ENCODE measurements at places on chromosomes 12 and 14.

- peak; percentile 61 for DNase-seq
Observed at GRCh38 chr12:52221912-52222457, 11.1 kb upstream of the KRT7 start.

- no peak for DNase-seq
Observed at GRCh38 chr14:91315844-91316267, 71.4 kb upstream of the GPR68 start.

DNA sequence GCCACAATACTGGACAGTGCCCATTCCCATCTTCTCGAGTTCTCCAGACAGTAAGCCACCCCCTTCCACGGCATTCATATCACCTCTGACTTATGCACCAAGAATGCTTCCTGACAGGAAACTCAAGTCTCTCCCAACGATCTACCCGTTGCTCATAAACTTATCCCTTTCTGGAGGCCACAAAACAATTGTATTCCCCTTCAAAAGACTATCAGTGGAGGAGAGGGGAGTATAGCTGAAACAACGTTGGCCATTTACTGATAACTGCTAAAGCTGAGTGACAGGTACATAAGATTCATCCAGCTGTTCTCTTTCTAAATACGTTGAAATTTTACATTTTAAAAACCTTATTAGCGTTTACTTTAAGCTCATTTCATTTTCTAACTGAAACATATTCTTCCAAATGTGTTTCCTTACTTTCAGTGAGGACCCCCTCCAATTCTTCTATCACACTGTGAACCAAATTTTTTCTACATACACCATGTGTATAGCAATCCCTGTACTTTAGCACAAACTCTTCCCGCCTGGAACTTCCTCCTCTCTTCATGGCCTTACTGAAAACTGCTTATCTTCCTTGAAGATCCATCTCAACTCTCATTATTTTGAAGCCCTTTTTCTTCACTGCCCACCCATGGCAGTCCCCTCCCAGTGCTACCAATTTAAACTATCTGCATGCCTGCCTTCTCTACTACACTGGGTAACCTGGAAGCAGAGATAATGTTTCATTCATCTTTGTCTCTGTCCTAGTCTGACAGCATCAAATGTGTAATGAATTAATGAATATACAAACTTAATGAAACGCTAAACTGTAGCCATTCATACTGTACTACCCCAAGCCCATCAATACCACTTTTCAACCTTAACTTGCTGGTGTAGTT, 28.8 kb downstream of the ATXN2 start:
- DNase-seq = no peak

- peak; percentile 59 for DNase-seq
Observed at GRCh38 chr14:64760146-64760755, 56.0 kb downstream of the PLEKHG3 start.

DNA sequence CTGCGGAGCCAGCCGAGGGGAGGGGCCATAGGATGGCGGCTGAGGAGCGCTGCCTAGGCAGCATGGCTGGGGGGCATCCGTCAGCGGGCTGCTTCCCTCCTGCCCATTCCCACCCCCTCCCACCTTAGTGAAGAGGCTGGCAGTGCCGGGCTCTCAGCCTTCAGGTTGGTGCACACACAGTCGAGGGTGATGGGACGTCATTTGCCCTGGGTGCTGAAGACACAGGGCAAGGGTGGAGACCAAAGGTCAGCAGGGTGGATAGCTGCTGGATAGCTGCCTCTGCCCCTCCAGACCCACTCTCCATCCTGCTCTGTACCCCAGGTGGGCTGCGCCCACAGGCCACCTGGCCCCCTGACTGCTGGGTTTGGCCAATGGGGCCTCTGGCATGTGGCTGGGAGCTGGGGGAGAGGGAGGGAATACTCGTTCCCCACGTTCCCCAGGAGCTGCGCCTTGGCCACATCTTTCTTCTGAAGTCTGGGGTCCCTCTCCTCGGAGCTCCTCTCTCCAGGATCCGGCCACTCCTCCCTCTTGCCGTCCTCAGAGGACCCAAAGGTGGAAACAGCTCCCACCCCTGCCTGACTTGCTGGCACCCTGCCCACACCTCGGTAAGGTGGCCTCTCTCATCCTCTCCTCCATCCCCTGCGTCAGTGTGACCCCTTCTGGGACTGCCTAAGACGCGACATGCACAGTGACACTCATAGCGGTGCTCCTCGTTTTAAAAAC, 11.2 kb upstream of the CDC42BPB start:
- no peak for DNase-seq

DNA sequence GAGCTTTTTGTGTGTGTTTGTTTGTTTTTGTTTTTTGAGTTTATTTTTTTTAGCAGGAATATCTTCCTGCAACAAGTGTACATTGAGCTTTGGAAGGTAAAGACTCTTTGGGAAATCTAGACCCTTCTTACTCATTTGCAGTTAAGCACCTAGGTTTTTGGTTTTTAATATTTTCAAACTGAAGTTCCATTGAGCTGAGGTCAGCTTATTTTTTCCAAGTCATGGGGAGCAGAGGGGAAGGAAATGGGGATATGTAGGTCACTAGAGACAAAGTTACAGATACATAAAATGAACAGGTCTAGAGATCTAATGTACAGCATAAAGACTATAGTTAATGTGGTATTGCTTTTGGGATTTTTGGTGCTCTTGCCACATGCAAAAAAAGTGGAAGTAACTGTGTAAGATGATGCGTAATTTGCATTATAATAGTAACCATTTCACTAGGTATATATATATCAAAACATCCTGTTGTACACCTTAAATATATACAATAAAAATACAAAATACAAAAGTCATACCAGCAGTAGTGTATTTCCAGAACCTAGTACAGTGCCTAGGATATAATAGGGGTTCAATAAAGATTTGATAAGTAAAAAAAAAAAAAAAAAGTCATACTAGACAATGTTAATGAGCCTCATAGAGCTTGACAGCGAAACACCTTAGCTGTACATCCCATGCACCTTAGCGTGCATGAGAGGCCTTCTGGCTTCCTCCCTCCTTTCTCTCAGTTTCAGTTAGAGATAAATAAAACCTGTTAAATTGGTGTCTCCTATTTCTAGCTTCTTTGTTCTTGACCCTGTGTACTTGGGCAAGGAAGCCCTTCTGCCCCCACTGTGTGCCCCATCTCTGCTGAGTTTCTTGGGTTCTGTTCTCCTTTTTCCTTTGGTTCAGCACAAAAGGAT, 22.7 kb downstream of the CGRRF1 start:
- DNase-seq = no peak

GRCh38 chr12:43169115-43169681, 382.8 kb downstream of the ADAMTS20 start:
- no peak for DNase-seq

DNA sequence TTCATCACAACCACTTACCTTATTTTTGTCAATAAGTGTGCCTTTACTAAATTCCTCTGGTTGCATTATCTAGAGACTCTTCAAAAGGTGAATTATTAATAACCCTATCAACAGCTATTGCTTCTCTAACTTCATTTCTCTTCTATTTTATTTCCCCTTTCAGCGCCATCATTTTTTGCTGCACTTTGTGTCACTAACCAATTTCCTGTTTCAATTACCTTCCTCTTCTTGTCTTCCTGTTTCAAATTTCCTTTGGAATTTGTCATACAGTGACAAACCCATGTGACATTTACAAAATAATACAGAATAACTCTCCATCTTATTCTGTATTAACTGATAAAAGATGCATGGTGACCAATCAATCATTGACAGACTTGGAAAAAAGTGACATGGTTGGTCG, 12.2 kb upstream of the CLEC2A start:
- DNase-seq = no peak

DNA sequence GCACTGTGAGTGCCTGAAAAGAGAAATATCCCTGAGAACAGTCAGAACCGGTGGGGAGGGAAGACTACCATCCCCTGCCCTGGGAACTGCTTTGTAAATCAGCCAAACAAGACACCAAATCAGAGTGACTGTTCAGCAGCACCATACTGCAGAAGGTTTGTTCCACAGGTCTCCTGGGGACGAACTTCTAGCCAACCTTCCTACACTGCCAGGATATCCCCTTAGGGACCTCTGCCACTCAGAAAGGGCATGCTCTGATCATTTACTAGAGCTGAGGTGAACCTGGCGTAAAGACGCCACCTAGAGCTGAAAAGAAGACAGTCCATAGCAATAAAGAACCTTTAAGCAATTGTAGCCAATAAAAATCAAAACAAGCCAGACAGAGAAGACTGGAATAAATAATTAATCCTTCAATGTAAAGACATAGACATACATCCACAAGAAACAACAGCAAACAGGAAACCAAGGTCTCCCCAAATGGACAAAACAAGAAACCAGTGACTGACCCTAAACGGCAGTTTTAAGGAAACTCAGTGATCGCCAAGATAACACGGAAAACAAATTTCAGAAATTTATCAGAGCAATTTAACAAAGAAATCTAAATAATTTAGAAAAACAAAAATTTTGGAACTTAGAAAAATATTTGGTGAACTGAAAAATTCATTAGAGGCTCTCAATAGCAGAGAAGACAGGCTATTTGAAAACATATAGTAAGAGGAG, 228.1 kb upstream of the AMIGO2 start:
- DNase-seq = no peak

DNA sequence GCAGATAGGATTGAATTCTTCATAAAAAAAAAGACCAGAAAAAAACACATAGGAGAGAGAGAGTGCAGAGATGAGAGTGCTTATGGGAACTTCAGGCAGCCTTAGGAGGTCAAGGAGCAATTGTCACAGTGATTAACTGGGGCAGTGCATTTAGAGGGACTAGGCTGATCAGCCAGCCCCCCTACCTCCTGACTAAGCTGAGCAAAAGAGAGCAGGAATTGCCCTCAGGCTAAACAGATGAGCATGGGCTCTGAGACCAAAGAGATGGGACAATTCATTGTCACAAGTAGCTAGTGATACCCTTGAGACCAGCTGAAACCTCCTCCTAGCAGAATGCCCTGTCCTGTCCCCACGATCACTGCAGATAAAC, 124.0 kb downstream of the BTG1 start:
- no peak for DNase-seq

DNA sequence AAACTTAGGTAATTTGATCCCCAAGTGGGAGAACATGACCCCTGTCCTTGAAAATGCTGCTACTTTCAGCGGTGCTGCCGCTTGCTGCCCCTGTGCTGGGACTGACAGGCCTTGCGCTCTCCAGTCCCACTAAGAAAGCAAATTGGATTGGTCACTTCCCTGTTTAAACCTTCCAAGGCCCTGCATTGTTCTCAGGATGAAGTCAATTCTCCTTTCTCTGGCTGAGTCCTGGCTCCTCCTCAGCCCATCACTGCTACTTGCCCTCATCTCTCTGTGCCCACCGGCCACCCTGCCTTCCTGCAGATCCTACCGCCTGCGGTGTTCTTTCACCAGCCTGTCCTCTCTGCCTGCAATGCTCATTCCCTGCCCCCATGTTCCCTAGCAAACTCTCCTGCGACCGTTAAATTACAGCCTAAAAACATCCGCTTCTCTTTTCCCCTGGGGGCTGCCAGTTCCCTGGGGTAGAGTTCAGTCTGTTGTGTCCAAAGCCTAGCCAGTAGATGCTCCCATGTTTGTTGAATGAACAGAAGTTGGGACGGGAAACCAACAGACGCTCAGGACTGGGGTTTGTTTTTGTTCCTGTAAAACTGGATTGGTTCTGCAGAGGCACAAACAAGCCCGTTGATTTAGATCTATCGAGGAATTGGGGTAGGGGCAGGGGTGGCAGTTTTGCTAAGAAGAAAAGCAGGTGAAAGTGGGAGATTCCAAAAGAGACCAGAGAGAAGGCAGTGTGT, 127.3 kb upstream of the HIF1A start:
- no peak for DNase-seq

DNA sequence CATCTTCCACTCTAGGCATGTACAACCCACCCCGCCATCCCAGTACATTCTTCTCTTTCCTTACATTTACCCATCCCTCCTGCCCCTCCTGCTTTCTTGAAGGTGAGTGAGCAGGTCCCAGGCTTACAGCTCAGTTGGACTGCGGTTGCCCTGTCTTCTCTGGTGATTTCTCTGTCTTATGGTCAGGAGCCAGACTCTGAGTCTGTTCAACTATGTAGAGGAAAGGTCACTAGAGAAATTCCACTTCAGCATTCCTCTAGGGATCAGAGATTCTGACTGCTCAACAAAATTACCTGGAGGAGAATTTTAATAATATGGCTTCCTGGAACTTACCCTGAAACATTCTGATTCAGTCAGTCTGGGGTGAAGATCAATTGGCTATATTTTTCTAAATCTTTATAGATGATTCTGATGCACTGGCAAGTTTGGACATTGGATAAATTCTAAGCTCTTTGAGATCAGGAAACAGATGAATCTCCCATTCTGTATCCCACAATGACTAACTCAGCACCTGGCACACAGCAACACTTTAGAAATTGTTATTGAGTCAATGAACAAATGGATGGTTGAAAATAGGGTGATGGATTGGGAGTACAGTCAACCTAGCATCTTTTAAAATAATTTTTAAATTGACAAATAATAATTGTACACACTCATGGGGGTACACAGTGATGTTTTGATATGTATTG, 128.6 kb upstream of the HIF1A start:
- no peak for DNase-seq

DNA sequence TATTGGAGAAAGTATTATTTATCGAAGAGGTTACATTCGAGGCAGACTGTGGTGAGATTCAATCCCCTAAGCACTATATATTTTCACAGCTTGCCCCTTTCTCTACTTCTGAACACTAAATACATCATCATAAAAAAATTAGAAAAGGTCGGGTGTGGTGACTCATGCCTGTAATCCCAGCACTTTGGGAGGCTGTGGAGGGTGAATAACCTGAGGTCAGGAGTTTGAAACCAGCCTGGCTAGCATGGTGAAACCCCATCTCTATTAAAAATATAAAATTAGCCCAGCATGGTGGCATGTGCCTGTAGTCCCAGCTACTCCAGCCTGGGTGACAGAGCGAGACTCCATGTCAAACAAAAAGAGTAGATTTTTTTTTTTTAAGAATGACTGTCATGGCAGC, 70.6 kb upstream of the MYF6 start:
- DNase-seq = no peak

DNA sequence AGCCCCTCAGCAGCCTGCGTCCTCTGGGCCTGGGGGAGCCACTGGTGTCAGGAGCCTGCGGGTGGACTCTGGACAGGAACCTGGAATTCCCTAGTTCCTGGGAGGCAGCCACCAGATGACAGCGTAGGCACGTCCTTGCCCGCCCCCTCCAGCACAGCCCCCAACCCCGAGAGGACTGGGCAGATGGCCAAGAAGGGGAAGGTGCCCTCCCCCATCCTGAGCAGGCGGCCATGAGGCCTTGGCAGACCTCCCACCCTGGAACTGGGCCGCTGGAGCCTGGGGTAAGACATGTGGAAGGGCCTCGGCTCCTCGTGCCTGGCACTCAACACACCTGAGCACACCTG, 60.4 kb upstream of the FBRSL1 start:
- no peak for DNase-seq

DNA sequence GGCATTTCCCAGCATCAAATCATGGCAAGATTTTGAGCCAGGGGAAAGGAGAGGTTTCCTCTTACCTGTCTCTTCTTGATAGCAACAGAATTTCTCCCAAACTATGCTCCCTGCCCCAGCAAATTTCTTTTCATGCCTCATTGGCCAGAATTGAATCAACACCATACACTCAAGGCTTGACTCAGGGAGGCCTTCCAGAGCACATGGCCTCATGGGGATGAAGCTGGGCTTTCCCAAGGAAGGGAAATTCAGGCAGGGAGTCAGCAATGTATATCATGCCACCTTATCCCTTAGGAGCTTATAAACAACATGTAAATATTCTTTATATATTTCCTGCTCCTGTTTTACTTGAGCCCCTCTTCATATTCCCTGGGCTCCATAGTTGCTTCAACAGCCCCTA, 62.1 kb downstream of the ARF6 start:
- no peak for DNase-seq

GRCh38 chr12:1878214-1878613, 40.2 kb downstream of the CACNA2D4 start:
- DNase-seq = no peak

All from left cardiac atrium (tissue), 4 donors.